Activated CD4-positive, CD25-positive, alpha-beta regulatory T cell treated with anti-CD3 and anti-CD28 coated beads, Interleukin-2, amount 50 U/mL, for 24 hours (primary cell): ENCODE measurements at places on chromosomes 4 and X.

DNA sequence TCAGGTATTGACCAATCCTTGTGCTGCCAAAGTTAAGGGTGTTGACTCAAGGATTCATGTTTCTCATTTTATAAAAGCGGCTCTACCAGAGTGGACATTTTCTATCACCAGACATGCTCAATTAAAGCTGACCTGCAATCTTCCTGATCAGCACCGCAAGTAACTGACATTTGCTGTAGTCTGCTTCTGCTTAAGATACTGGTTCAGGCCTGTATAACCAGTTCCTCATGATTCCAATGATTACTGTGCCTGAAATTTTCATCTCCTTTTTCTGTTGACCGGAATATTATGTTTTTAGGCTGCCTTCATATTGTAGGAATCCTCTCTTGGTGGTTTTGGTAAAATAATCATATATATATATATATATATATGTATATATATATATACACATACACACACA is 160.2 kb upstream of the SPIN4 start:
- ATAC-seq: no peak

DNA sequence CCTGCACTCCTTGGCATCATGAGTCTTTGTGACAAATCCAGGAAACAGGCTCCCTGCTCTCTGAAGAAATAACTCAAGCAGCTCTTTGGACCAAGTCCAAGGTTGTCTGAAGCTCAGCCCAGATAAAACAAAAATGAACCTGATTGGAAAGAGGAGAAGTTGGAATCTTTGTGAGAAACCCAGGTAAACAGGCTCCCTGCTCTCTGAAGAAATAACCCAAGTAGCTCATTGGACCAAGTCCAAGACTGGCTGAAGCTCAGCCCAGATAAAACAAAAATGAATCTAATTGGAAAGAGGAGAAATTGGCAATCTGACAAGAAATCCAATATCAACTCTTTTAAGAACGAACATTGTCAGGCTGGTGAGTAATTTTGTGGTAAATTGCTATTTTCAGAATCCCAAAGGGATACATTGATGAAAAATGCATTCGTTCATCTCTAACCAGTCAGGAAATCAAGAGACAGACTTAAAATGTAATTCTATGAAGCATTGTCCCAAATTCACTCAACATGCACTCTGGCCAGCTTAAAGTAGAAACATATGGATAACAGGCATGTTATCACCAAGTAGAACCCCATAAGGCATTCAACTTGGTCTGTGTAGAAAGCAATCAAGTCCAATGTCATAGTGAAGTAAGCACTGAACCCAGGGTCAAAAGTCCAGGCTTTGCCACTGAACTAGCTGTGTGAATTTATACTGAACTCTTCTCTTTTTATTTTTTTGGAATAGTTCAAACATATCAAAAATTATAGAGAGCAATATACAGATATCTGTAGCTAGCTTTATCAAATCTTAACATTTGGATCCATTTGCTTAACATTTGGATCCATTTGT is 16.8 kb upstream of the NFXL1 start:
- no peak for ATAC-seq

DNA sequence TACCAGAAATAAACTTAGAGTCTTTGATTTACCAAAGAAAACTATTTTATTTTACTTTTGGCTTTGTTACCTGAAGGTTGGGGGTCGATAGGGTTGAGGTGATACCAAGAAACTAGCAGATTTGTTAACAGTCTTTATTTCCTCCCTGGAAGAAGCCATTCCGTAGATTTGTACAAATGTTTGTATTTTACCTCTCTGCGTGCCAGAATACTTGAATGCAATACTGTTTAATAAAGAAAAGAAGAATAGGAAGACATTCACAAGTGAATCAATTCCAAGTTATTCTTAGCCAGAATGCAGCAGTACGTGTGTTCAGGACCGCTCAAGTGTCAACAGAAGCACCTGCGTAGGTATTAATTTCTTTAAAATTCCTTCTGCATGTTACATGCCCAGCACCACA is 260.3 kb upstream of the TENM3 start:
- no peak for ATAC-seq

DNA sequence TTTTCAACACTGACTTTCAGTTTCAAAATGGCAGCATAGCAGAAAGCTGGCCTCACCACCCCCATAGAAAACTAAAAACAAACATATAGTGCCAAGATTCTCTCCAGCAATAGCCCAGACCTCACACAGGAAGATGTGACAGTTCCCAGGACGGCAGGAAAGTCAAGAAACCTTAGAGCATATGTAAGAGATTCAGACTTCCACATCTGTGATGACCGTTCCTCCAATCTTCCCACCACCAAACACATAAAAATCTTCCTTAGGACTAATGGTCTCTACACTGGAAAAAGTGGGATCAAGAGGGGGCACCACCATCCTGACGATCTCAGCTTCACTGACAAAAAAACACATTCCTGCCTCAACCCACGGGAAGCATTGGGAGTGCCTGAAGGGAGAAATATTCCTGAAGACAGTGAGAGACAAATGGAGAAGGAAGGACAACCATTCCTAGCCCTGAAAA is 134.1 kb upstream of the CPXCR1 start:
- no peak for ATAC-seq

DNA sequence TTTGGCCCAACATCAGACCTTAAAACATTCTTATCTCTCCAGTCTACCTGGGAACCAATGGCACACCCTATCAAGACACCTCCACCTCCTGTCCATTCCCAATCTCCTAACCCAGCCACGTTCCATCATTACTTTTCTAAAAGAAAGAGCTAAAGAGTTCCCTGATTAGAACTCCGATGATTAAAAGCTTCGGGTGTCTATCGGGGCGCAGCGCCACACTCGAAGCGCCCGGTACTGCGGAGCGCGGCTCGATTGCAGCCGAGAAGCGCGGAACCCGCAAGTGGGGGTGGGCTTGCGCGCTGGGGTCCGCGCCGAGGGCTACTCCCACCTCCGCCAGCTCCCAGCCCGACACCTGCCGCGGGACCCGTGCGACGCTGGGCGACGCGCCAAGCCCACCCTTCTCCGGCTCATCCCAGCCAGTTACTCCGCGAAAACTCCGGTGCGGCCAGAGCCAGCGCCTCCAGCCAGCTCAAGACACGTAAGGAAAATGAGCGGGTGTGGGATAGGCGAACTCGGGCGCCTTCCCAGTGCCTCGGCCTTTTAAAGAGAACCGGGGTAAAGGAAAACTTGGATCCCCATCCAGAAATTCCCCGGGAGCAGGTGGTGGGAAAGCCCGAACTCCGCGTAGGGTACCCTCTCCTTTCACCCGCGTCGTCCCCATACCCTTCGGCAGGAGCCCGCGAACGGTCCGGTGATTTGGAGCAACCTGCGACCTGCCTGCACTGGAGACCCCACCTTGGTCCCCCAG is 593 bp downstream of the NPY1R start:
- ATAC-seq: no peak
